ENCODE measurements at places on chromosomes 4 and X.

- no peak for DNase-seq
Observed at GRCh38 chr4:66885501-66886165, 659.7 kb downstream of the CENPC start.

GRCh38 chrX:23403849-23404248 is 69.2 kb downstream of the PTCHD1 start:
- DNase-seq: no peak

GRCh38 chr4:15479089-15479912 is 9.6 kb downstream of the CC2D2A start:
- DNase-seq: peak; percentile 49

DNA sequence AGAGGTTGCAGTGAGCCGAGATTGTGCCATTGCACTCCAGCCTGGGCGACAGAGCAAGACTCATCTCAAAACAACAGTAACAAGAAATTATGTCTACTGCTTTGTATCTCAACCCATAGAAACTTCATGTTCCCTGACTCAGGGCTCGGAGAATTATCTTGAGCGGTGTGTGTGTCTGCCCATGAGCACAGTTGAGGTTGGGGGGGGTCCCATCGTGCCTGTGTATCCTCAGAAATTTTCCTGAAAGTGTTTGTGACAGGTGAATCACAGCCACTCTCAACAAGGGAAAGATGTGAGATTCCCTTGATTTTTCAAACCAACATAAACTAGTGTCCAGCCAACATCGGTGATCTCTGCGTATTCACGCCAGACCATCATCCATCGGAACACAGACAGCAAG is 319.1 kb downstream of the ASMT start:
- DNase-seq: no peak

GRCh38 chr4:155972098-155972497 is 18.4 kb upstream of the CTSO start:
- DNase-seq: no peak

GRCh38 chr4:95317085-95317793 is 231.5 kb downstream of the UNC5C start:
- no peak for DNase-seq

DNA sequence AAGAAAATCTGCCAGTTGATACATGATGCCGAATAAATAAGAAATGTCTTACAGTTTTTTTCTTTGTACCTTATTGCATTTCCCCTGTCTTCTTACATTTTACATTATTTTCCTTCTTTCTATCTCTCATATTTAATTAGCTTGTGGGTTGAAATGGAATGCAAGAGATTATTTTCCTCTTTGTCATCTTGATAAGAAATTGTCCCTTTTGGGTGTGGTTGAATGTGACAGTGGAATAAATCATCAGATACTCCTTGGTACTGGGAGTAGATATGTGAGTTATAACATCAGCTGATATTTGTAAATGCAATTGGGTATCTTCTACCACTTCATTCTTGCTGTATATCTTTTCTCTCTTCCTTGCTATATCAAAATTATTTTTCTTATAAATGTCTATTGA is 997.4 kb downstream of the RAPGEF2 start:
- DNase-seq: no peak

DNA sequence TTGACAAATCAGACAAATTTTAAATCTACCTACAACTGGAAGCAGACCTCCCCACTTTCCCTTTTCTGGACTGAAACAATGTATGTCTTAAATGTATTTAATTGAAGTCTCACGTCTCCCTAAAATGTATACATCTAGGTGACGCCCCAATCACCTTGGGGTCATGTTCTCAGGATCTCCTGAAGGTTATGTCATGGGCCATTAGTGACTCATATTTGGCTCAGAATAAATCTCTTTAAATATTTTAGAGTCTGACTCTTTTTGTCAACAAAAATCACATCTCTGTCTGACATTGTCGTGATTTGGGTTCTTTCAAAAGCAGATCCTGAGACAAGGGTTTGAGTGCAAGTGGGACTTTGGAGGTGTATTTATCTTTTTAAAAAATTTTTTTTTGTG is 26.2 kb upstream of the BOD1L1 start:
- no peak for DNase-seq
